ENCODE measurements at places on chromosomes 5 and 9. TPM values are rescaled to one million over a fixed set of nuclear protein-coding genes. Genes with fewer than 3 reads are reported as not detected.

- H3K4me3 ChIP-seq, result no peak overlapping the region
- no peaks in the 10 kb centered on the region for H3K4me1 ChIP-seq
- H3K27ac ChIP-seq, result no peak overlapping the region
- no peaks in the 10 kb centered on the region for H3K27me3 ChIP-seq
These were observed 773.0 kb downstream of the MTRR start for GRCh38 chr5:8641786-8642505.

The FAM151B gene
- 1.4 TPM for total RNA-seq

DNA sequence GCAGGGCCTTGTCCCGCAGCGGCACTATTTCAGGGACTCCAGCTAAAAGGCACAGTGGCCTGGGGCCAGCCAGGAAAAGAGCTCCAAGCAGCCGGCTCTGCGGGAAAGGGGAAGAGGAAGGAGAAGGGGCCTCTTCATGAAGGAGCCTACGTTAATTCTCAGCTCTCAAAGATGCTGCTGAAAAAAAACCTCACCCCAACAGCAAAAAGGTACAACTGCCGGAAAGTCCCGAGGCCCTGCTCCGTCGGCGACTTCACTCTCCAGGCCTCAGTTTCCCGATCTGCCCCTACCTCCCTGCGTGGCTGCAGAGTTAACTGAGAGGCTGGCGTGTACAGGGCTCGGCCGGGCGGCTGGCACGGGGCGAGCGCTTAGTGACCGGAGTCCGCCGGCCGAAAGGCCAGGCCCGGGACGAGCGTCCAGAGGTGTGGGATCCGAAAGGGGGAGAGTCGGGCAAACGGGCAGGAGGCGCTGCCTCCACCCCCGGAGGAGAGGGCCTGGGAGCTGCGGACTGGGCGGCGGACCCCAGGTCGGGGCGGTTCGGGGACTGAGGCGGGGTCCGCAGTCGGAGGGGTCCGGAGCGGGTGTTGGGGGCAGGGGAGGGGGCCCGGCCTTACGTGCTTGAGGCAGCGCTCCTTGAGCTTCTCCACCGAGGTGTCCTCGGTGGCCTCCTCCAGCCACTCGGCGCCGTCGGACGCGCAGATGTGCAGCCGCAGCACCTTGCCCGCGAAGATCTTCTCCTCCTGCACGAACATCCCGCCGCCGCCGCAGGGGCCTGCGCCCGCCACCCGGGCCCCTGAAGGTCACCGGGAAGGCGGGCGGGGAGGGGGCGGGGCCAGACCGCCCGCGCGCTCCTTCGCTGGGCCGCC is 529 bp downstream of the UBAC1 start:
- peak overlapping the region; percentile 62 for H3K27ac ChIP-seq
- no peaks in the 10 kb centered on the region for H3K27me3 ChIP-seq
- DNase-seq, result no peak
- no peaks in the 10 kb centered on the region for H3K4me1 ChIP-seq
- H3K36me3 ChIP-seq, result no peaks in the 10 kb centered on the region

DNA sequence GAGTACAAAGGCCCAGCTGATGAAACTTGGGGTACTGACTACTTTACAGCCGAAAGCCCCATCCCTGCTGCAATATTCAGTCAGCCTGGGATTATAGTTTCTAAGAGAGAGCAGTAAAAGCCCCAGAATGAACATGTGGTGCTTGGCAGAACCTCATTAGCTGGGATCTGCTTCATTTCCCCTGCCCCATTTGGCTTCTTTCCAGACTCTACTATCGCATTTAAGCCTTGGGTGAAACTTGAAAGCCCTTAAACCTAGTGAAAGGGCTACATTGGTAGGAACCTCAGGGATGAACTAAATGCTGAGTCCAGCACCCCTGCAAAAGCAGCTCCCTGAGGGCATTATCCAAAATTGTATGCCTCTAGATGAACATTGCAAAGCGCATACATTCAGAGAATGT is 631.1 kb downstream of the ACTL7B start:
- H3K27me3 ChIP-seq, result no peaks in the 10 kb centered on the region
- H3K36me3 ChIP-seq, result no peaks in the 10 kb centered on the region
- no peak overlapping the region for H3K4me3 ChIP-seq
- DNase-seq, result no peak
- no peak overlapping the region for H3K27ac ChIP-seq

The FST gene
- total RNA-seq, result 14.3 TPM

DNA sequence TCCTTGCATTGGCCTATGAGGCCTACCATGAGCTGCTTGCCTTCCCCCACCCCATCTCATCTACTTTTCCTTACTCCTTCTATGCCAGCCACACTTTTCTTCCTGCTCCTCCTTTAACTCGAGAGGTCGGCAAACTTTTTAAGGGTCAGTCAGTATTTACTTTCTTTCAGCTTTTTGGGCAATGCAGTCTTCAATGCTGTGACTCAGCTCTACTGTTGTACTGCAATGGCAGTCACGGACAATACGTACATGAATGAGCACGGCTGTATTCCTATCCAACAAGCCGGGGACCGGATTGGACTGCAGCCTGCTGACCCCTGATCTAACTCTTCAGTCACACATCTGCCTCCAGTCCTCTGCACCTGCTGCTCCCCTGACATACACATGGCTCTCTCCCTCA is 602 bp upstream of the ACTL7A start:
- no peaks in the 10 kb centered on the region for H3K27me3 ChIP-seq
- no peaks in the 10 kb centered on the region for H3K36me3 ChIP-seq
- H3K4me1 ChIP-seq, result no peaks in the 10 kb centered on the region
- H3K4me3 ChIP-seq, result no peak overlapping the region
- DNase-seq, result no peak

The LCN1 gene
- not detected for total RNA-seq

The EQTN gene
- total RNA-seq, result not detected

The UGT3A2 gene
- total RNA-seq, result 0.43 TPM

GRCh38 chr5:98144710-98145109 is 628.8 kb upstream of the RGMB start:
- DNase-seq, result no peak
- H3K27ac ChIP-seq, result no peak overlapping the region
- no peaks in the 10 kb centered on the region for H3K36me3 ChIP-seq
- no peak overlapping the region for H3K4me3 ChIP-seq

DNA sequence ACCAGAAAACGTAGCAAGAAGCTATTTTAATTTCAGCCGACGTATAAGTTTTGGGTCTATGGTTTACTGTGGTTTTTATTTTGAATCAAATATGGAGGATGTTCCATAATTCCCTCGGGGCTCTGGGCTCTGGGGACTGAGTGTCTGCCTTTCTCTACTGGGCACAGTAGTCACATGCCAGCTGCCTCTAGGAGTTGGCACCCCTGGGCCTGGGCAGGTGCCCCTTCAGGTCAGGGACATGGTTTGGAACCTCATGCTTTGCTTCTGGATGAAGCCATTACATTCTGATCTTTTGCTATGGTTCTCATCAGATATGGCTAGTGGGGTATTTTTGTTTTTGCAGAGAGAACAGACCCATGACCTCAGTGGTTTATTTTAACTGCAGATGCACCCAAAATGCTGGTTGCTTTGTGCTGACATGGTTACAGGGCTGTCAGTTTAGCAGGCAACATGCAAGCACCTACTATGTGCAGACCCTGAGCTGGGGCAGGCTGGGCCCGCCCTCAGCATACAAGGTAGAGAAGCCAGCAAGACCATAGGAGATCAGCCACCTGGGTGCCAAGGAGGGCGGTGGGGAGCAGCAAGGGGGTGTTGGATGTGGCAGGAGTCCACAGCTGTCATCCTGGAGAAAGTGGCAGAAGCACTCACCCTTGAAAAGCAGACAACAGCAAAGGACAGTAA is 54.5 kb upstream of the PSD2 start:
- no peaks in the 10 kb centered on the region for H3K36me3 ChIP-seq
- H3K4me1 ChIP-seq, result peaks cover 2% of the 10 kb centered on the region
- H3K27me3 ChIP-seq, result no peaks in the 10 kb centered on the region

The IRGM gene
- total RNA-seq, result not detected

Data from right lobe of liver (tissue), 6 donors.